ENCODE measurements at places on chromosomes 12 and 14.

GRCh38 chr12:121781998-121782979, 11.2 kb downstream of the RHOF start:
- no peak for DNase-seq

DNA sequence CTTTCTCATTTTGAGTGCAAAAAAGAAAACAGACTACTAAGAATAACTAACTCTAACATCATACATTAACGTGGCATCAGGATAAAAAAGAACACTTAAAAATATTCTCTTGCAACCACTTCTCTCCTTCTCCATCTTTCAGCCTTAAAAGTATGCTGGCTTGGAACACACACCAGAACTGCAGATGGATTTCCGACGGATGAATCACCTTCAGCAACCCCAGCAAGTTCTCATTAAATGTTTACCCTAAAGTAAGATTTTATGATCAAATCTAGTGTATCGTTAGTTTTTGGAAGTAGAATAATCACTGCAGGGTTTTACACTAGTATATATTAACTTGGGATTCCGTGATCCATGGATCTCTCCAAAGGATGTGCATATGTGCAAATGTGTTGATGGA, 1.2 kb downstream of the NEK9 start:
- no peak for DNase-seq

- no peak for DNase-seq
These were observed 262.5 kb downstream of the FOXG1 start for GRCh38 chr14:29028973-29029582.

DNA sequence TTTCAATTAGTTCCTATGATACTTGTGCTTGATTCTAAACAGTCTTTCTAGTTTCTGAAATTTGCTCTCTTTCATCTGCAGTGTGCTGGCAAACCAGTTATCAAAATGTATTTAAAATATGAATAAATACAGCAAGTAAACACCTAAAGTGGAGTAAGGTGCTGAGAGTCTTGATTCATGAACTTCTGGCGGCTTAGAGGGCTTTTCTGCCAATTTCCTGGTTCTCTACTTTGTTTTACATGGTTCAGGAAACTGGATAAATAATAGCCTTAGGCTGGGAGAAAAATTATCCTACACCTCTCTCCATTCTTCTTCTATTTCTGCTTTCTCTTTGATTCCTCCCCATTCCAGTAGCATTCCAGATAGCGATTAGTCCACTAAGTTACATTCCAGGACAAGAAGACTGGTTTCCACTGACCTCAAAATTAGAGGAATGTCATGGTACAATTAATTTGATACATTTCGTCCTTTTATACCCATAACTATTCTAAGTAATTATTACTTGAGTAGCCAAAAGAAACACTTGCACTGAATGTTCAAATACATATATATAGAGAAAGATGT, 14.9 kb downstream of the ATP2B1 start:
- no peak for DNase-seq

DNA sequence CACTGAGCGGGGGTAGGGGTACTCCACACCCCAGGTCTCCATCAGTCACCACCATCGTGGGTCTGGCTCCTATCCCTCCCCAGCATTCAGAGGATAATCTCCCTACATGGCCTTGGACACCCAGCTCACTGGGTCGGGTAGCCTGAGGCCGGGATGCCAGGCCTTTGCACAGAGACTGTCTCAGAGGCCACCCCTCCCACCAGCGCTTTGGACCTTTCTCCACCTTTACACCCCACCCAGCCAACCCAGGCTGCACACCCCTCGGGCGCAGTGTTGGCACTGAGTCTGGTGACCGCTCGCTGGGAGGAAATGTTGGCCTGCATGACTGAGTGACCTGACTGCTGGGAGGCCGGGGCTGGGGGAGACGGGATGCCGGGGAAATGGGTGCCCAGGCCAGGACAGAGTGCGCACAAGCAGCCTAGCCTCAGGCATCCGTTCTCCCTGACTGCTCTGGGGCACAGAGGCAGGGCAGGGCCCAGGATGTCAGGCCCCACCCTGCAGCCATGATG, 10.6 kb upstream of the LBHD2 start:
- DNase-seq, result no peak

DNA sequence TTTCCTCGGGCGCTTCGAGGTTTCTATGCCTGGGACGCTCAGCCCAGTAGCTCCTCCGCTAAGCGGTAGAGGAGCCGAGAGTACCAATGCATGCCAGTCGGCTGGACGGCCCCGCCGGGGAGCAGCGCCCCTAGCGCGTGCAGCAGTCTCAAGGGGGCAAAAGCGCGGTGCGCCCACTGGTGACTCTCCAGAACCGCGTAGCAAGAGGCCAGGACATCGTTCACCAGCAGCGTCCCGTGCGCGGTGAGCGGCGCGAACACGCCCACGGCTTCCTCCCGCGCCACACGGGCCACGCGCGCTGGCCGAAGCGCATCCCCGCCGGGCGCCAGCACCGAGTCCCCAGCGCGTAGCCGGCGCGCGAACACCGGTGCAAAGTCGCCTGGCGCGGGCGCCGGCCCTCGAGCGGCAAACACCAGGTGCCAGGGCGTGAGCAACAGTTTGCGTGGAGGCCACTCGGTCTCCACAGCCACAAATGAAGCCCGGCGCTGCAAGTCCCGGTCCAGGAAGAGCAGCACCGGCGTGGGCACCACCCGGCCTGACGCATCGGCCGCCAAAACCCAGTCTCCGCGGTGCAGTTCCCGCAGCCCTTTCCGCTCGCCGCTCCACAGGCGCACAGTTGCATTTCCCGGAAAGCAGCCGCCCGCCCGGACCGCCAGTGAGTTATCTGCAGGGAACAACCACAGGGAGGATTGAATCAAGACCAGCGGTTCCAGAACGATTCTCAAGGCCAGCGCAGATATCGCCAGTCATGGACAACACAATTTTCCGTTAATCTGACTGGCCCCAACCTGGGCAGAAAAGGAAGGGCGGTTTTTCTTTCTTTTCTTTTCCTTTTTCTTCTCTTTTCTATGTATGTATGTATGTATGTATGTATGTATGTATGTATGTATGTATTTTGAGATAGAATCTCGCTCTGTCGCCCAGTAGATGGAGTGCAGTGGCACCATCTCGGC, 4.5 kb downstream of the DHH start:
- no peak for DNase-seq

GRCh38 chr14:100761481-100761880, 34.8 kb downstream of the DLK1 start:
- no peak for DNase-seq

GRCh38 chr12:15526033-15526432, 203.7 kb downstream of the PTPRO start:
- no peak for DNase-seq

DNA sequence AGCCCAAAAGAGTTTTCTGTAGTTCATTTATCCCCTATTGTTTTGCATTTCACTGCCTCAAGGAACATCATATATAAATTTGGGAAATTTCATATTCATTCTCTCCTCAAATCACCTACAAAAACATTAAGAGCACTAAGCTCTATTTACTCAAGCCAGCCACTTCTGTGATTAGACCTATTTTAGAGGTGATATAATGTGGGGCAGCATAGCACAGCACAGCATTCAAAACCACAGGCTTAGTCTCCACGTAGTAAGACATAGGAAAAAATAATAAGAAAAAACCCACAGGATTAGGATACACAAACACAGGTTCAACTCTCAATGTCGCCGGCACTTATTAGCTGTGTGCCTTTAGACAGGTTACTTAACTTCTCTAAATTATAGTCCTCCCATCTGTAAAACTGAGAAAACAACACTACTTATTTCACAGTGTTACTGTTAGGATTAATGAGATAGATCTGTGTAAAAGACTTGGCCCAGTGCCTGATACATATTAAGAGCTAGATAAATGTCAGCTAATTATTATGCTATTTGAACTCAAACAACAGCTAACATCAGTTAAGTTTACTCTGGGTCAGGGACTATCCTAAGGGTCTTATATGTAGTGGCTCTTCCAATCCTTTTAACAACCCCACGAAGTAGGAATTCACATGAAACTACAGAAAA, 20.3 kb downstream of the DCAF5 start:
- DNase-seq, result no peak

DNA sequence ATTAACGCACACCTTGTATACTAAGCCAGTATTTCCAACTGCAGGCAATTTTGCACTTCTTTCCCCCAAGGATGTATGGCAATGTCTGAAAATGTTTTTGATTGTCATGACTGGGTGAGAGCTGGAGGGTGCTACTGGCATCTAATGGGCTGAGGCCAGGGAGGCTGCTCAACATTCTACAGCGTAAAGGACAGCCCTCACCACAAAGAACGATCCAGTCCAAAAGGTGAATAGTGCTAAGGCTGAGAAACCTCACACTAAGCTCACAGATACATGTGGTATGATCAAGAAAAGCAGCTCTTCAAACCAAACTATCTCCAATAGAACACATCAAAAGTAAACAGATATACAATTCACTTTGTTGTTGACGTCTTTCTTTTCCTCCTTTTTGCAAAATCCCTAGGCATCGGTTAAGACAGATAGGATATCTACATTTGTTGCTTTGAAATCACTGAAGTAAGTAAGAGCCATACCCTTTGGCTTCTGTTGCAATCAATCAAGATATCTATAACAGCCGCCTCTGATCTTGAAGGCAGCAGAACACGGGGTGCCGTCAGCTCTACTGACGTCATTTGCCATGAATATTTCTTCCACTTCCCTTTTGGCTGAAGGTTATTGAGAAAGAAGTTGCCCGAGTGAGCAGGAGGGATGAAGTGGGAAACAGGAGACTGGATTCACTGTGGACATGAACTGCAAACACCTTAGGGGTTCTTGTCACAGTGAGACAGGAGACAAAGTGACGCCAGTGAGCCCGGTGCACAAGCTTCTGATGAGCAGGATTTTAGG, 218.3 kb downstream of the FOXN3 start:
- DNase-seq, result no peak

GRCh38 chr12:39612250-39612649, 7.4 kb downstream of the ABCD2 start:
- DNase-seq, result no peak

- no peak for DNase-seq
These were observed 862 bp downstream of the KLRB1 start for GRCh38 chr12:9606736-9607372.

DNA sequence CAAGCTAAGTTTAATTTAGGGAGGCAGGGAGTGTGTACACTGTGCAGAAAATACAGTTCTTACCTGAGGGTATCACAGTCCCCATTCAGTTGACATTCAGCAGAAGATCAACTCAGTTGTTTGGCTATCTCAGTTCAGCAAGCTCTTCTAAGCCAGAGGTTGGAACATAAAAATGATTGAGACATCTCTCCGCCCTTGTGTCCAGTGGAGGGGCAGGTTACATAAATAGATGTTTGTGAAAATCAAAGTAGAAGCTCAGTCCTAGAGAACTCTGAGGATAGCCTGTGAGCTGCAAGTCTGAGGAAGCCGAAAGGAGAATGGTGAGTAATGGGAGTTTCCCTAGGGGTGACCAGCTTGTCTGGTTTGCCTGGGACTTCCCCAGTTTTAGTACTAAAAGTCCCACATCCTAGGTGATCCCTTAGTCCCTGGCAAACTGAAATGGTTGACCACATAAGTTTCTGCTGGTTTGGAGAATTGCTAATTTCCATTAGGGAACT, 251.4 kb upstream of the ATP2B1 start:
- DNase-seq, result no peak

- no peak for DNase-seq
These were observed 246.8 kb upstream of the AVPR1A start for GRCh38 chr12:63397807-63398206.

DNA sequence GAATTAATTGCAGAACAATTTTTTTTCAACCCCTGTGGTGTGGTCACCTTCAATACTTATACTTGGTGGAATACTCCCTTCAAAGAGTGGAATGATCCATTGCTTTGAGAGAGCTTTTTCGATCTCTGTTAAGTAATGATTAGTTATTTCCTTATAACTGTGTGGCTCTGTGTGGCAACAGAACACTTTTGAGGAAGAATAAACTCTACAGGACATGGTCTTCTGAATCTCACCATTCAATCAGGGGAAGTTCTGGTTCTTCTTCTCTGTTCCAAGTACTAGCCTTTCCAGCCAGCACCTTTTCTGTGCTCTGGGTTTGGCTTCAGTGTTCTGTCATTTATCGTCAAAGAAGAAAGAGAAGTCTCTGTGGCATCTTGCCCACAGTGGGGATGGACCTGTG, 369.2 kb downstream of the ZFP36L1 start:
- no peak for DNase-seq

GRCh38 chr12:127761880-127762279, 505.1 kb upstream of the TMEM132C start:
- no peak for DNase-seq

DNA sequence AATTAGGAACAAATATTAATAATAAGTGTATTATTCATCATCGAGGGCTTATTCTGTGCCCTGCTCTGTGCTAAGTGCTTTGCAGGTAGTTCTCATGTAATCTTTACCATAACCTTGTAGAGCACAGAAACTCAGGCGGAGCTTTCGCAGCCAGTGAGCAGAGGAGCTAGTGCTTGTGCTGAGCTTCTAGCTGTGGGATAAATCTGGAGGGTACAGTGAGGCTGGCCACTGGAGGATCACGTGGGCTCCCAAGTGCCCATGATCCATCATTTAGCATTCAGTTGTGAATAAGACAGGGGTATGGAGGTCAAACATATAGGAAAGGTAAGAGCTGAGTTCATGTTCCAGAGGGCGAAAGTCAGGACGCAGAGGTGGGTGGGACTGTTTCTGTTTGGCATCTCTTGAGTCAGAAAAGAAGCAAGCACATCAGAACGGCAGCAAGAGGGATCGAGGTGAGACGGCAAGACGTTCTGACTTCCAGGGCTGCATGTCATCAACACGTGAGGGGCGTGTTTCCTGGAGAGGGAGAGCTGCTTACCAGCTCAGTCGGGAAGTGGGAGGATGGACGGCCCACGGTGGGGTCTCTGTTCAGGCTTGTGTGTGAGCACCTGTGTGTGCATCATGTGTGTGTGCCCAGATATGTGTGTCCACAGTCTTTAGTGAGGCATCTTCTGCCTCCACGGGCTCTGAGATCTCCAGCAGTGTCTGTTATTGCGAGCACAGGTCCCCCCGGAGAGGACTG, 16.8 kb upstream of the KRT80 start:
- no peak for DNase-seq

GRCh38 chr14:92302481-92302880, 20.5 kb upstream of the SLC24A4 start:
- DNase-seq, result no peak

DNA sequence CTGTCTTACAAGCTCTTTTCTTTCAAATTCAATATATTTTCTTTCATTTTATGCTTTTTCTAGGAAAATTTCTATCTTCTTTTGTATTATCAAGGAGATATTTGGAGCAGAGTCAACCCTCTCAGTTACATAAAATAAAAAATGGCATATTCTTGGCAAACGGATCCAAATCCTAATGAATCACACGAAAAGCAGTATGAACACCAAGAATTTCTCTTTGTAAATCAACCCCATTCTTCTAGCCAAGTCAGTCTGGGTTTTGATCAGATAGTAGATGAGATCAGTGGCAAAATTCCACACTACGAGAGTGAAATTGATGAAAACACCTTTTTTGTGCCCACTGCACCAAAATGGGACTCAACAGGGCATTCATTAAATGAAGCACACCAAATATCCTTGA, 20.6 kb downstream of the PIK3C2G start:
- no peak for DNase-seq

Measured in CD4-positive, alpha-beta memory T cell (primary cell).